ENCODE measurements at places on chromosomes 4 and X.

DNA sequence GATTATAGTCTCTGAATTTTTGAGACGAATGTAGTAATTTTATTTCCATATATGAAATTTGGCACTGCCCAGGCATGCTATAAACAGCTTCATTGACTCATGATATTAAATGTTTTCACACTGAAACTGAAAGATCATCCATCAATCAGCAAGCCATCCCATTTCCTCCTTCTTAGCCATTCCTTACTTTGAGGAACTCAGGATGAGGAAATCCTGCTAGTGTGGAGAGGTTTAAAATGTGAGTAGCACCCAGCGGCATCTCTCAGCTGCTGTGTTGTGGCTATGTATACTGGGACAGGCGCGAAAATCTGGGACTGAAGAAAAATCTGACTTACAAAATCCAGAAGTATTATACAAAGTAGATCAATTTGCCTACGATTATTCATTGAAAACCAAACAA is 52.1 kb downstream of the PTCHD1 start:
- DNase-seq, result no peak

- no peak for DNase-seq
These were observed 28.8 kb downstream of the NKX6-1 start for GRCh38 chr4:84470204-84470785.

- no peak for DNase-seq
These were observed 58.3 kb downstream of the MID1IP1 start for GRCh38 chrX:38859602-38860001.

- no peak for DNase-seq
These were observed 18.2 kb downstream of the MRFAP1 start for GRCh38 chr4:6658597-6659075.

- DNase-seq, result no peak
These were observed 31.4 kb downstream of the HMX1 start for GRCh38 chr4:8840006-8840793.

DNA sequence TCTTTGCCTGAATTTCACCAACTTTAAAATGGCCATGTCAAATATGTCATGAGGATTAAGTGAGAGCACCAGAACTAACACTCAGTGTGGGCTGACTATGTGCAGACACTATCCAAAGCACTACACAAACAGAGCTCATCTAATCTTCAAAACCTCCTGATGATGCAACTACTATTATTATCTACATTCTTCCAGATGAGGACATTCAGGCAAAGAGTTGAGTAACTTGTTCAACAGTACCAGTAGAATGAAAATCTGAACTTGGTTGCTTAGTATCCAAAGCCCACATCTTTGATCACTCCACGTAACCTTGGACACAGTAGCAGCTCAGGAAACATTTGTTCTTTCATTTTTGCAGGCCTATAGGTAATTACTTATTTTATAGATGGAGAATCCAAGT is 90.1 kb downstream of the ATP8A1 start:
- DNase-seq, result no peak

- no peak for DNase-seq
These were observed 415.7 kb upstream of the NDST4 start for GRCh38 chr4:115529126-115529525.

- no peak for DNase-seq
These were observed 811.9 kb upstream of the PCDH7 start for GRCh38 chr4:29908276-29908675.

DNA sequence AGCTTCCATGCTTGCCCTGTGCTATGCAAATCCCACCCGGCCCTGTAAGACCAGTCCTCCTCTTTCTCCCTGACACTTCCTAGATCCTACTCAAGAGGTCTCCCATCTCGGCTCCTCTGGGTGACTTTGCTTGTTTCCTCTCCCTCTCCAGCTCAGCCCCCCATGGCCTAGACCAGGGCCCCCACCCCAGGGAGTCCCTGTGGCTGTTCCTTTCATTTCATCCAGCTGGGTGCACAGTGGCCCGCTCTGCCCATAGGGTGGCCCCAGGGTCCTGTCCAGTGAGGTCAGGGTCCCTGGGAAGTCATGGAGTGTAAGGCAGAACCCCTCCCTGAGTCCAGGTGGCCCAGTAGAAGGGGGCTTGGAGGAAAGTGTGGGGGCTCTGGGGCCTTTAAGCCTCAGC is 52.3 kb upstream of the NKX1-1 start:
- no peak for DNase-seq

- DNase-seq, result no peak
These were observed 74.7 kb upstream of the GPM6B start for GRCh38 chrX:13891377-13892140.

DNA sequence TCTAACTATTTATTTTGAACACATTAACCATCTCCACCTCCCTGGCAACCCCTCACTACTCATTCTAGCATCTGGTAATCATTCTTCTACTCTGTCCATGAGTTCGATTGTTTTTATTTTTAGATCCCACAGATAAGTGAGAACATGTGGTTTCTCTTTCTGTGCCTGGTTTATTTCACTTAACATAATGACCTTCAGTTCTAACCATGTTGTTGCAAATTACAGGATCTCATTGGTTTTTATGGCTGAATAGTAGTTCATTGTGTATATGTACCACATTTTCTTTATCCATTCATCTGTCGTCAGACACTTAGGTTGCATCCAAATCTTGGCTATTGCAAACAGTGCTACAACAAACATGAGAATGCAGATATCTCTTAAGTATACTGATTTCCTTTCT is 33.4 kb upstream of the FAM47B start:
- DNase-seq, result no peak

DNA sequence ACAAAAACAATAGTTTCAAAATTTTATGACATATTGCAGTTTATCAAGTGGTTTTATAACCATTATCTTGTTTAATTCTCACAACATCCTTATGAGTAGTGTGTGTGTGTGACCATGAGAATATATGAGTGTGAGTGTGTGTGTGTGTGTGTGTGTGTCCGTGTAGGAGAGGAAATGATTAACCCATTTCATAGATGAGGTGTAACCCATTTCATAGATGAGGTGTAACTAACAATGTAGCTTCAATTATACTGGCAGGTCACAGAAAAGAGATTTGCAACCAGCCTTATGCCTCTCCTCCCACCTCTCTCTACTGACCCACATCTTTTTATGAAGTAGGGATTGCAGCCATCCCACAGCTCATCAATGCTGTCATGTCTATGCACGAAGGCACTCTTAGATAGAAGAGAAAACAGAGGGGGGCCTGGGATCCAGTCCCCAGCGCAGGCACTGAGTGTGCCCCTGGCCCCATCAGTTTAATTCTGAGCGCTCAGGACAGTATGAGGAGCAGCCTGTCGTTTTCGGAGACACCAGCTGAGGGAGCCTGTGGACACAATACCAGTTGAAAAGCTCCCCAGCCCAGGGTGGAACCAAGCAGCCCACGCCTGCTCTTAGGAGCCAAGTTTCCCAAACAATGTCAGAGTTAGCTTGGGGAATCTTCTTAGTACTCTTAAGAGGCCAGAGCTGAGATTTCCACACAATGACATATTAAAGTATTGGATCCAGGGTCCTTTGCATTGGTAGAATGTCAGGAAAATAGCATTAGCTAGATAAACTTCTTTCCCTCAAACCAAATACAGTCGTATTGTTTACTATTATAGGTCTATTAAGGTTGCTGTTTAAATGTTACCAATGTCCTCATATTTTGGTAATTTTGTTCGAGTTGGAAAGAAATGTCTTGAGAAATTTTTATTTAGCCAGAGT is 88.6 kb downstream of the PALLD start:
- no peak for DNase-seq

DNA sequence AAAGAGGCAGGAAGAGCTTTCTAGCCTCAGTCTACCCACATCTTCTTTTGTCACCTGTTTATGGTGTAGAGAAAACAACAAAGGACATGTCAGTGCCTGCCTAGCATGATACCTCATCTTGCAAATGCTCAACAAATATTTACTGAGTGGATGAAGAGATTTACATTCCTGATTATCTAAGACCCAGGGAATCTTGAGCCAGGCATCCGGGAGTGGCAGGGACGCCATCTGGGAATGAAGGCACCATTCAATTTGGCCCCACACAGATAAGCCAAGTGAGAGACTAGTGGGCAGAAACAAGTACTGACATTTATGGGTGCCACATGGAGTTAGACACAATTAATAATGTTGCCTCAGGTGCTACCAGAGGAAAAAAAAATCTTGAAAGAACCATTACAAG is 36.8 kb upstream of the CASK start:
- no peak for DNase-seq

DNA sequence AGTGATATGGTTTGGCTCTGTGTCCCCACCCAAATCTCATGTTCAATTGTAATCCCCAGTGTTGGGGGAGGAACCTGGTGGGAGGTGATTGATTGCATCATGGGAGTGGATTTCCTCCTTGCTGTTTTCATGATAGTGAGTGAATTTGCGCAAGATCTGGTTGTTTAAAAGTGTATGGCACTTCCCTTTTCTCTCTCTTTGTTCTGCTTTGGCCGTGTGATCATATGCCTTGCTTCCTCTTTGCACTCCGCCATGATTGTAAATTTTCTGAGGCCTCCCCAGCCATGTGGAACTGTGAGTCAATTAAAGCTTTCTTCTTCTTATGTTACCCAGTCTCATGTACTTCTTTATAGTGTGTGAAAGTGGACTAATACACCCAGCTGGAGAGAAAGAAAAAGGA is 113.0 kb upstream of the AADAT start:
- no peak for DNase-seq

DNA sequence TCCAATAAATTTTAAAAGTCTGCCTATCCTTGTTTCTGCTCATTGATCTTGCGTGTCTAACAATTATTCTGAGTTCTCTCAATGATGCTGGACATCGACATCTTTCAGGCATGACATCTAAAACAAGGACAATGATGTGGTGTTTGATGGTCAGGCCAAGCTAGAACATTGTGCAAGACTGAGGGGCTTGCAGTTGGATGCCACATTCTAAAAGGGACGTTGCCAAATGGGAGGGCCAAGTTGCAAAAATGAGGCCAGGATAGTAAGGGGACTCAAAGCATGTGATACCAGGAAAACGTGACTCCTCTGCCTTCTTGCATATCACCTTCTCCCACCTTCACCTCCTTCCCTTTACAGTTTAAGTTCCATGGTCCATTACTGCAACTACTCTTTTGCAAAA is 29.4 kb upstream of the NSUN7 start:
- DNase-seq, result no peak

GRCh38 chr4:105305019-105305836 is 158.6 kb downstream of the TET2 start:
- no peak for DNase-seq

- DNase-seq, result no peak
These were observed 1308.6 kb downstream of the ARAP2 start for GRCh38 chr4:34935739-34936138.

GRCh38 chrX:38661561-38661960 is 100.2 kb downstream of the TSPAN7 start:
- DNase-seq, result no peak

DNA sequence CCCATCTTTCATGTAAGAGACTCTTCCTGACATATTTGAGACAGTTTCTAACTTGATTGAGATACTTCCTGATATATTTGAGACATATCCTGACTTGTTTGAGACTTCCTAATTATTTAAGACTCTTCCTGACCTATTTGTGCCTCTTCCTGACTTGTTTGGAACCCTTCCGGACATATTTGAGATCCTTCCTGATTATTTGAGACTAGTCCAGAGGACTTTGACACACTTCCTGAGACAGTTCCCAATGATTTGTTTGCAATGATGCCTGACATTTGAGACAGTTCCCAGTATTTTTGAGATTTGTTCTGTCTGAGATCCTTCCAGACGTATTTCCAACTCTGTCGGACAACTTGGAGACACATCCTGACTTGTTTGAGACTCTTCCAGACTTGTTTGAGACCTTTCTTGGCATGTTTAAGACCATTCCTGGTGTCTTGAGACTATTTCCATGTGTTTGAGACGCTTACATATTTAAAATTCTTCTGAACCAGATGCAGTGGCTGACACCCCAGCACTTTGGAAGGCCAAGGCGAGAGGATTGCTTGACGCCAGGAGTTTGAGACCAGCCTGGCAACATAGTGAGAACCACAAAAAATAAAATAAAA is 118.9 kb upstream of the USP9X start:
- DNase-seq, result no peak

GRCh38 chr4:159248384-159249178 is 145.7 kb downstream of the RAPGEF2 start:
- no peak for DNase-seq

GRCh38 chr4:36285784-36286480 is 4.5 kb downstream of the DTHD1 start:
- no peak for DNase-seq

DNA sequence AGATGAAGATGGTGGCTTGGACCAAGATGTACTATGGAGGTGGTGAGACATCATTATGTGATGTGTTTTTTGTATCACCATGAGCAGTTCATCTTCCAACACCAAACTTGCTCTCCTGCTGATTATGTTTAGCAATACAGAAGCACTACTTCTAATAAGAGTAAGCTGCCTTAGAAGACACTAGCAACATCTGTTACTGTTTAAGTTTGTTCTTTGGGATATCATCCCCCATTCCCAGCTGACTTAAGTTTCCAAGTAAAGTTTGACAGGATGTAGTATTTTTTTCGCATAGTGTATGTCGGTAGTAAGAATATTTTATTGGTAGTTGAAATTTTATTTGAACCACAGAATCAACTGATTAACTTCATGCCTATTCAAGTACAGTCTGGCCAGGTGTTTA is 123.5 kb upstream of the BMPR1B start:
- DNase-seq, result no peak

DNA sequence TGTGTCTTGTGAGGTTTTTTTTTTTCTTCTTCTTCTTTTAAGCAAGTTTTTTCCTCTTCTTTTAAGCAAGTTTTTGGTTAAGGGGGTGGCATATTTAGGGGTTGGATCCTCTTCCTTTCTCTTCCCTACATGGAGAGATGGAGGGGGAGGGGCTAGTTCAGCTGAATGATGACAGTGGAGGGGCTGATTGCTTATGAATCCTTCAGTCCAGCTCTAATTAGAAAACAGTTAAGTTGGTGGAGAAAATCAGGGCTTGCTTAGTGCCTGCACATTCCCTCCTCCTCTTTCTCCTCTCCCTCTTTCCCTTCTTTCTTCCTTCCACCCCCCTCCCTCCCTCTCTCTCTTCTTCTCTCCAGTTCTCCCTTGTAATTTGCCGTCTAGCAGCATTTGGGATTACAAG is 4.4 kb upstream of the HAND2 start:
- no peak for DNase-seq
